ENCODE measurements at places on chromosomes 2 and 18. TPM values are rescaled to one million over a fixed set of nuclear protein-coding genes. Genes with fewer than 3 reads are reported as not detected.
A peak's percentile ranks its signal among the peaks of the same experiment; 100 is the strongest.

GRCh38 chr2:197145471-197146056 is 165.0 kb downstream of the ANKRD44 start:
- DNase-seq: no peak

DNA sequence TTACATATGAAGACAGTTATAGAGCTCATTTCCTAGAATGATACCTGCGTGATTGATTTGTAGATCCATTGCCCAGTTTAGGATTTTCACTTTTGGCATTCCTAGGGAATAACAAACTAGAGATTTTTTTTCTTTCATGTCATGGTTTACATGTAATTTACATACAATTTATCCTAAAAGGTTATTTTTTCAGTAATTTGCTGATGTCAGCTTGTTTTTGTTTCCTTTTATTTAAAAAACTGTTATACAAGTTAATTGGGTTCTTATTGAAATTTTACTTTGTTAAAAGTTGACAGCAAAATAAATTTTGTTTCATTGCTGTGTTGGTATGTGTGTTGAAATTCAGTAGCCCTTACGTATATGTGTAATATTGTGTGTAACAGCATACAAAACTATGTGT is 23.4 kb downstream of the MTX2 start:
- DNase-seq: no peak

- no peak for DNase-seq
Measured at GRCh38 chr2:218870984-218871344, 9.7 kb upstream of the WNT10A start.

GRCh38 chr2:113167962-113168340 is 5.8 kb upstream of the PSD4 start:
- no peak for DNase-seq

DNA sequence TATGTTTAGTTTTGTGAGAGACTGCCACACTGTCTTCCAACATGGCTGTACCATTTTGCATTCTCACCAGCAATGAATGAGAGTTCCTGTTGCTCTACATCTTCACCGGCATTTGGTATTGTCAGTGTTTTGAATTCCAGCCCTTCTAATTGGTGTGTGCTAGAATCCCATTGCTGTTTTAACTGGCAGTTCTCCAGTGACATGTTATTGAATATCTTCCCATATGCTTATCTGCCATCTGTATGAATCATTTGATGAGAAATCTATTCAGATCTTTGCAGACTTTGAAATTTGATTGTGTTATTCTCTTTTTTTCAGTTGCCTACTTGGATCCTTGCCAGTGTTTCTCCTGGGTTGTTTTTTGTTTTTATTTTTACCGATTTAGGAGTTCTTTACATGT is 99.0 kb downstream of the SNTG2 start:
- peak; percentile 39 for DNase-seq

DNA sequence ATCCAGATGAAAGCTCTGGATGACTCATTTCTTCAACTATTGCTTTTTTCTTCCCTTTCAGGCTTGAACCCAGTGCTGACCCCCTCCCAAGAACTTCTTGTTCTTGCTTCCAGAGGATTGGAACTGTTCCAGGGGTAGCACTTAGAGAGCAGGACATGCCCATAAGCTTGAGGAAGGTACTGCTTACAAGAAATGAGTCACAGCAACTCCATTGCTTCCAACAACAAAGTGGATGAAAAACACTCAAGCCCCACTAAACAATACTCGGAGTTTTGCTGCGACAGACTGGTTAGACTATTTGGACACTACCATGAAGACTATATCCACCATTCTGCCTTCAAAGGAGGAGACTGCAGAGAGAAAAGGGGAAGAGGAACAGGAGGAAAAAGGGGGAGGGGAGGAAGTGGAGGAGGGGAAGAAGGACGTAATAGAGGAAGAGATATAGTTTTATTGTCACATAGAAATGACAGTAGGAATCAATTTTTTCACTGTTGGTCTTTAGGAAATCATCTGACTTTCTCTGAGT is 1.6 kb upstream of the EPC2 start:
- DNase-seq: peak; percentile 94

The GPR39 gene
- polyA plus RNA-seq: 1.00 TPM

The ANO7 gene
- polyA plus RNA-seq: 0.70 TPM

The MARCHF4 gene
- 7.3 TPM for polyA plus RNA-seq
